Mucosa of gallbladder (tissue), 1 donor: ENCODE measurements at places on chromosomes 12 and 14. TPM values are rescaled to one million over a fixed set of nuclear protein-coding genes. Genes with fewer than 3 reads are reported as not detected.
A peak's percentile ranks its signal among the peaks of the same experiment; 100 is the strongest.

The IFNG gene
- 0.66 TPM for total RNA-seq

The CACNA1C gene
- total RNA-seq: 19.3 TPM

DNA sequence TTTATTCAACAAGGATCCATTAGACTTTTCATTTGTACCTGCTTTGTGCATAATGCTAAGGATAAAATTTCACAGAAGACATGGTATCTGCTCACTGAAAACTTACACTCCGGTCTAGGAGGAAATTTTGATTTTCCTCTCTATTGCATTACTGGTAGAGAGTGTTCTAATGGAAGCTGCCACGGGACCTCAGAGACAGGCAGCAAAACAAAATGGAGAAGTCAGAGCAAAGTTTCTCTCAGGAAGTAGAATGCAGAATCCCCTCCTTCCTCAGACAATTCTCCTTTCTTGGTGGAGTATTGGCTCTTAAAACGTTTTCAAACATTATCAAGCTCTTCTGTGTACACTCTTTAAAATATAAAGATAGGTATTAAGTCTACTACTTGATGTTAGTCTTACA lies 12.3 kb downstream of the CLEC2B start:
- no peak for DNase-seq

GRCh38 chr14:22002860-22003284 lies 329.3 kb upstream of the OR4E1 start:
- DNase-seq: no peak

- DNase-seq: no peak
Observed at GRCh38 chr12:108922918-108923317, 43.0 kb downstream of the DAO start.

- DNase-seq: peak; percentile 47
Observed at GRCh38 chr12:47078733-47079467, 521 bp upstream of the PCED1B start.

GRCh38 chr12:22046968-22047390 lies 961 bp downstream of the CMAS start:
- DNase-seq: no peak
